ENCODE measurements at places on chromosomes 12 and 14.

DNA sequence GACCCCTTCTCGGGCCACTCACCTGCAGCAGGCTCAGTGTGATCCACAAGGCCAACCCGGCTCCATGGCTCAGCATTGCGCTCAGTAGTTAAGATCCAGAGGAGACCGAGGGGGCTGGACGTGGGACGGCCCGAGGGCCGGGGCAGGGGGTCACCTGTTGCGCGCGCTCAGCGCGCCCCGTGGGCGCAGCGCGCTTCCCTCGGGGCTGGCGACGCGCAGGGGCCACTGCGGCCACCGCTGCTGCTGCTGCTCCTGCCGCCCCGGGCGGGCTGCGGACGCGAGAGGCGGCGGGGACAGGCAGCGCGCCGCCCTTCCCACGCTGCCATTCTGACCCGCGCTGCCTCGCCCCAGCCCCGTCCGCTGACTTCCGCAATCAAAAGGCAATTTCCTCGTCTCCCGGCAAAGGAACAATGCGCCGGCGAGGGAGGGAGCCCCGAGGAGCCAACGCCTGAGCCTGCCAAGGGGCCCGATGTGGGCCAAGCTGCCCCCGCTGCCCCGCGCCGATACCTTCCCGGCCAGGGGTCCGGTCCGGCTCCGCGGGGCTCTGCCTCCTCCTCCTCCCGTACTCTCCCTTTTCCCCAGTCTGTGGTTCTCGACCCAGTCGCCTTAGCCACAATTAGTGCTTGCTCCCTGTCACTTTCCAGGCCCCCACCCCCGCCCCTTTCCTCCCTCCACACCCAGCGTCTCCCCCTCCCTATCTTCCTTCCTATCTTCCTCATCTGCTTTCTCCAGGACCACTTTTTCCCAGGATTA, 27.3 kb downstream of the PTPRB start:
- DNase-seq, result no peak

DNA sequence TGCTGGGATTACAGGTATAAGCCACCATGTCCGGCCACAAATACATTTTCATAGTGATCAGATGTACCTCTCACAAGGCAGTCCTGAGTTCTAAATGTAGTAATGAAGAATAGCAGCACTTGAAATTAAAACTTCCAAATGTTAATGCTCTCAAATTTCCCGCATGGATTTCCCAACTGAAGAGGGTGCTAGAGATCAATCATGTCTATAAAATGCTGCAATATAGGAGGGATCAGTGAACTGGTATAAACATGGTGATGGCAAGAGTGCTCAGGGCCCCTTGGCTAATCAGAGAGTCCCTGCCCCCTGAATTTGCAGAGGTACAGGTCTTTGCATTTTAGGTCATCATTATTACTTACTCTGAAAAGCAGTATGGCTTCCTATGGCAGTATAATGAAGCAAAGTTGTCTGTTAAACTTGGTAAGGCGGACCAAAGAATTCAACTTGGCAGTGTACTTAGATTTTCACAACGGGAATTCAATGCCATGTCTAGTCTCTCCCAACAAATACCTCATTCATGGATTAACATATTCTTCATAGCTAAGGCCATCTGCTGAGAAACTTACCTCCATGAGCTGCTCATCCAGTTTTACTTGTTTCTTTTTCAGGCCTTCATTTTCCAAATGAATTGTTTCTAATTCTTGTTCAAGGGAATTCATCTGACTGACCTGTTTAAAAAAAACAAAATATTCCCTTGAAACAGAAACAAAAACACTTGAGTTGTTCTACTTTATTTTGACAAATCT, 67.0 kb upstream of the SAV1 start:
- DNase-seq, result no peak

DNA sequence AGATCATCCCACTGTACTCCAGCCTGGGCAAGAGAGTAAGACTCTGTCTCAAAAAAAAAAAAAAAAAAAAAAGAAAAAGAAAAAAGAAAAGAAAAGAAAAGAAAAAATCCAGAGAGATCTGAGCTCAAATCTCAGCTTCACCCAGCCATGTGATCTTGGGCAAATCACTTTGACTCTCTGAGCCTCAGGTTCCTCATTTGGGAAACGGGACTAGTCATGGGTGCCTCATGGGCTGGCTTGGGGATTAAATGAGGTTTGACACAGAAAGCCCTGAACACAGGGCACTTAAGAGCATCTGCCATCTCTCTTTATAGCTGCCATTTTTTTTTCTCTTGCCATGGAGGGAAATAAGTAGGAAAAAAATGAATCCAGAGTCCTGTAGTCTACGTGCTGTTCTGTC, 86.2 kb upstream of the MYL2 start:
- DNase-seq, result no peak

GRCh38 chr12:27193106-27193505, 51.0 kb upstream of the STK38L start:
- no peak for DNase-seq

- no peak for DNase-seq
Measured at GRCh38 chr12:40650038-40650704, 42.1 kb upstream of the CNTN1 start.

- DNase-seq, result no peak
Measured at GRCh38 chr12:101707131-101707782, 9.8 kb downstream of the CHPT1 start.

GRCh38 chr12:21642707-21643389, 14.8 kb downstream of the LDHB start:
- DNase-seq, result no peak

DNA sequence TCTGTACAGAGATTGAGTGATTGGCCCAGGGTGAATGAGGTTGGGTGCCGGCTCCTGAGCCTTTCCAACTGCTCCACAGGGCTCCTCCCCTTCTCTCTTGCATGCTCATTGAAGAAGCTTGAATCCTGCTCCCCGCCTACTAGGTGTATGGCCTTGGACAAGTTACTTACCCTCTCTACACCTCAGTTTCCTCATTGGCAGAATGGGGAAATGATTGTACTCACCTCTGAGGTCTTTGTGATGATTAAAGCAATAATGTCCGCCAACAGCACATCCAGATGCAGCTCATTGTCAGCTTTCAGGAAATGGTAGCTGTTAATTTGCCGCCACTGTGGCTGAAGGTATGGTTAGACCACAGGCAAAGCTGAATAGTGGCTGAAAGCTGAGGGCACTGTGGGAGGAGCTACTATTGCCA, 174.1 kb downstream of the CRADD start:
- DNase-seq, result peak; percentile 22

DNA sequence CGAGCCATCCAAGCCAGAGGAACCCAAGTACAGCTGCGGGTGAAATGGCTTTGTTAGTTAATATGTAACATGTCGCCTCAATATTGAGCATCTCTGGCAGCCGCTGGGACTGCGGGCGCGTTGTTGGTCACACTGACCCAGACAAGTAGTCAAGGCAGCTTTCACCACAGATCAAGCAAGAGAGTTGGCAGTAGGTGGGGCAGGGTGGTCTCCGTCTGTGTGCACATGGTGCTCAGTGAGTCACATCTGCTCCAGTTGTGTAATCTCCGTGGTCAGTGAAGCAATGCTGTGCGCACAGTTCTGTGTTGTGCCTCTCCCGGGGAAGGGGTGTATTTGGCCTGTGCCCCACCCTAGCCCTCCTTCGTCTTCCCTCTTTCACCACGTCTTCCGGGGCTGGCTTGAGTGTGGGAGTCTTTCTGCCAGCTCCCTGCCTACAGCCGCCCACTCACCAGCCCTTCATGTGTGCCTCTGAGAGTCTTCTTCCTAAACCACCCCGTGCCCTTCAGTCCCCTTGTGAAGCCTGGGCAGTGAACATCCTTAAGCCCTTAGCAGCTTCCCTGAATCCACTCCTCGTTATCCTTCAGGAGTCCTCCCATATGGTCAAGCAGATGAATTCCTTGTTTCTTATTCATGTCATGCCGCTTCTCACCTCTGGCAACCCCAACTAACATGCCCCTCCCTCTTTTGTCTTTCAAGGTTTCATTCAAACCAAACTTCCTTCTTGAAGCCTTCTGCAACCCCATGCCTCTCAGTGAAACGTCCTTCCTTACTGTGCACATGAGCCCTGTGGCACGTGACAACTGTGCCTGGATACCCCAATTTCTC, 242.1 kb downstream of the CACNA1C start:
- no peak for DNase-seq

DNA sequence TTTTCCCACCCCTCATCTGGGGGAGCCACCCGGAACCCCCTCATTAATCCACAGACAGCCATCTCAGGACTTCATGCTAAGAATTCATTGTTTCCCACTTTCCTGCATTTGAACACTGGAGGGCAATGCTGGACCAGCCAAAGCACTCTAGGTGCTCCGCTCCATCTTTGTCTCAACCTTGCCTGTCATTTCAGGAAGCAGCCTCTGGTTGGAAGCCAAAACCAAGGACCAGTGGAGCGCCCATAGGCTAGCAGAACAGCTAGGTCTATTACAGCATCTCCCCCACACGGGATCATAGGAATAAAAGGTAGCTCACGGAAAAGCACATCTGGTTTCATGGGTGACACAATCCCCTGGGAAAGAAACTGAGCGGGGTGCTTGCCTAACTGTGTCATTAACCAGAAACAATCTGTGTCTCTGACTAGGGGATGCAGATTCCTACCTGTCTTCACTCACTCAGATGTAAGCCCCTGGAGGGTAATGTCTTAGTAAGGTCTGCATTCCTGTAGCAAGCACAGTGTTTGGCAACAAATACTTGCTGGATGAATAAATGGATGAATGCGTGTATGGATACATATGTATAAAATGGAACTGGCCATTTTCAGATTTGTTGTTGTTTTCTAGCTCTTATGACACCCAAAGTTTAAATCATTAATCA, 197.0 kb downstream of the DAD1 start:
- DNase-seq, result no peak

DNA sequence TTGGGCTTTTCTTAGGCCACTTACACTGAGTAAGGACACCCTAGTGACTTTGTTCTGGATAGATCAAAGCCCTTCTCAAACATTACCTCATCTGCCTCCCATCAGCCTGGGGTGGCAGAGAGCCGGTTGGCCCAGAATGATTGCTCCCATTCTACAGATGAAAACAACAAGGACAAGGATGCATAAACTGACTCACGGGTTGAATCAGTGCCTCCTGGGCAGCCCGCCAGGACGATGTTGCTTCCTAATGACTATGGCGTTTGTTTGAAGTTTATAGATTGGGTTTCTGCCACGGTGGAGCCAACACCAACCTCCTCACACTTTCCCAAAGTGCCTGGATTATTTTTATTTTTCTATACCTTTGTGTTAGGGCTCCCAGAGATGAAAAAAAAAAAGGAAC, 3.6 kb upstream of the VRK1 start:
- no peak for DNase-seq

DNA sequence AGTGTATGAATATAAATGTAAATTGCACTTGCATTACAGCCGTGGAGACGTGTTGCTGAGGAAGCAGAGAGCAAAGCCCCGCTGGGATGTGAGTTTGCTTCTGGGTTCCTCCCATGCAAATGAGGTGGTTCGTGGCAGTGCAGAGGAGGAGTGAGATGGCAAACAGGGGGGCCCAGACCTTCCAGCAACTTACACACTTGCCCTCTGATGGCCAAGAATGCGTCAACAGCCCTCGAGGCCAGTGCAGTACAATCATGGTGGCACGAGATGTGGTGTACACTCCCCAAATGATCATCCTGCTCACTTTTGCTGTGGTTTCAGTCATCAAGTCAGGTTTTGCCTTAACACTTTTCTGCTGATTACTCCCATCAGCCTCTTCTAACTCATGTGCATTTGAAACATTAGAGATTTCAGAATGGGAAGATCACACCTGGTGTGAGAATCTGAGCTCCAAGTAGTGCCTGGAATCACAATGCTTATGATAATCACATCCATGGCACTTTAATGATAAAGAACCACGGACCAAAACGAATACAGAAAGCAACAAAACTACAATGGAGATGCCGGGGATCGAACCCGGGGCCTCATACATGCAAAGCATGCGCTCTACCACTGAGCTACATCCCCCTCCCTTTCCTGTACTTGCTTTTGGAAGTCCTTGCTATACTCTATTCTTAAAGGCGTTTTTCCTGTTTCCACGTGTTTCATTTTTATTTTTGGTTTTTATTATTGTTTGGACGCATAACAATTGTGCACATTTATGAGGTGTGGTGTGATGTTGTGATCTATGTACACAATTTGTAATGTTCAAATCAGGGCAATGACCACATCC, 7.0 kb upstream of the UBC start:
- DNase-seq, result peak; percentile 80

GRCh38 chr12:27733052-27733656, 22.5 kb downstream of the MRPS35 start:
- peak; percentile 44 for DNase-seq

DNA sequence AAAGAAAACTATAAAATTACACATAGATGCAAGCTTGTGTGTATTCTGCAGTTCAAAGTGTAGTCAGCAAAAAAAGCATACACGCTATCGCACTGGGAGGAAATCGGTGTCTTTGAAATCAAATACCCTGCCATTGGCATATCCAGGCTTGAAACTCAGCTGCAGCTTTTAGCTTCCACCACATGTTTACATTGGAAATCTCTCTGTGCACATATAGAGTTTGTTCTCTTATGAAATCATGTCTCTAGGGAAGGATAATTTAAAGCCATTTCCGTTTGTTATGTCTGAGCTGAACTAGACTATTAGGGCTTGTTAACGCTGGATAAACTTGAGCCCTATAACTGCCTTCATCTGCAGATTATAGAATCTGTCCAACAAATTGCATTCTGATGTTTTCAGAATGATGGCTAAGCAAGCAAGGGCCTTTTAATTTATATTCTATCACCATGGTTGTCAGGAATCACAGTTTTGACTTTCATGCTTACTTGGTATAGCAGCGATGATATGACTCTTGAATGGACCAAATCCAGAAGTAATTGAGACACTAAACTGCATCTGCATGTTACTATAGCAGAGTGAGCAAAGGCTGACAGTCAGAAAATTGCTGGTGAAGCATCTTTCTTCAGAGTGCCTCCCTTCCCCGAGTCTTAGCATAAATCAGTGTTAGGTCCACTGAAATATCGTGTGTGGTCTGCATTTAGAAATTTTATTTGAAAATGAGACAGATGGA, 442.8 kb downstream of the ZFP36L1 start:
- no peak for DNase-seq

- no peak for DNase-seq
Measured at GRCh38 chr12:95997911-95998510, 1.9 kb upstream of the HAL start.

GRCh38 chr12:60266381-60266852, 670.6 kb downstream of the SLC16A7 start:
- DNase-seq, result no peak

DNA sequence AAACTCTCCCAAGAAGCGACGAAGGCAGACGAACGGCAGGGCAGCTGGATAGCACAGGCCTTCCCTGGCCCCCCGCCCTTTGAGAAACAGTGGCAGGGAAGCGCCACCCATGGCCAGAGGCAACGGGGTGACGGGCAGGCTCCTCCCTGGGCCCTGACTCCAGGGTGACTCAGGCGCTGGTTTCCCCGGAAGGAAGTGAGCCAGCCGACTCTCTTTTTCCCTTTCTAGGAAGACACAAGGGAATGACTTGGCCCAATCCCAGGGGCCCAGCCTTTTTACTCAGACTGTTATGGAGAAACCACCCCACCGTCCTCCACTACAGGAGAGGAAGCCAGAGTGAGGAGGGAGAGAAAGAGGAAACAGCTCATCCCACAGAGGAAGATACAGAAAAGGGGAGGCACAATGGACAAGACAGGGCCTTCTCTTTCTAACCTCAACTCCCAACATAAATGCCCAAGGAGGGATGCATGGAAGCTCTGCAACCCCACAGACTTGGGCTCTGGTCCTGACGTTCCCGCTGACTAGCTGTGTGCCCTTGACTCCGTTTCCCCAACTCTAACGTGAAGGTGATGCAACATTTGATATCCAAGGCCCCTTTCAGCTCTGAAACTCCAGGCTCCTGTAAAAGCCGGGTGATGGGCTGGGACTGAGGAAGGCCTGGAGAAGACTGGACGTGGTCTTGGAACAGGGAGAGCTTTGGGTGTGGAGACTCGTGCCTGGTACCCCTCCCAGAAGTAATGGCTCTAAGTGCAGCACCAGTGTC, 27.9 kb downstream of the ACTN1 start:
- DNase-seq, result no peak
